ENCODE measurements at places on chromosomes 2 and 18. TPM values are rescaled to one million over a fixed set of nuclear protein-coding genes. Genes with fewer than 3 reads are reported as not detected.

The CPLX4 gene
- total RNA-seq = not detected

The RTP5 gene
- not detected for total RNA-seq

DNA sequence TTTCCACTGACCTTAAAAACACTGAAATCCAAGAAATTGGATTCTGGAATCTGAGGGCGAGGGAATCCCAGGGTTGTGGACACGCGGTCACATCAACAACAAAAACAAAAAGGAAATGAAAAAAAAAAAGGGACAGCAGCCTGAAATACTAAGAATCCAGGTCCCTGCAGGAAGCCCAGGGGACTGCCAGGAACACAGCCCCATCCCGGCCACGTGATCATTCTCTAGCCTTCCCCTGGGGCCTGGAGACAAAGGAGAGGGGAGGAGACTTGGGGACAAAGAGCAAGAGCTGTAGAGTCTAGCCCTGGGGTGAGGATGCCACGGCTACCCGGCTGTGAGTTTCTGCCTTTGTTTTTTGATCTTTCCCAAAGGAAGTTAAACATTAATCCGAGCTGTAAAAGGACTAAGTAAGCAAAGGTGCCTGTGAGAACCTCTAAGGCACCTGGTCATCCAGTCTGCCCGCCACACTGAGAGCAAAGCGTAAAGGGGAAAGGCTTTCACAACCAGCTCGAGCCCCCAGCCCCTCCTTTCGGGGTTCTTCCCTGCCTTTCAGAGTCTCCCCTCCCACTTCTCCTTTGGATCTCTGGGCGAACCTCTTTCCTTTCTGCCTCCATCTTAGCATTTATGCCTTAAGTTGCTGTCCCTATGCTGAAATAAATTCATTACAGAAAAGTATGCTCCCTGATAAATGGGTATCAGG is 57.9 kb upstream of the MSH2 start:
- peak; percentile 67 for DNase-seq

- no peak for DNase-seq
Measured at GRCh38 chr2:65231892-65232477, 4.4 kb downstream of the ACTR2 start.

- peak; percentile 64 for DNase-seq
Measured at GRCh38 chr18:46917803-46918600, 600 bp downstream of the KATNAL2 start.

DNA sequence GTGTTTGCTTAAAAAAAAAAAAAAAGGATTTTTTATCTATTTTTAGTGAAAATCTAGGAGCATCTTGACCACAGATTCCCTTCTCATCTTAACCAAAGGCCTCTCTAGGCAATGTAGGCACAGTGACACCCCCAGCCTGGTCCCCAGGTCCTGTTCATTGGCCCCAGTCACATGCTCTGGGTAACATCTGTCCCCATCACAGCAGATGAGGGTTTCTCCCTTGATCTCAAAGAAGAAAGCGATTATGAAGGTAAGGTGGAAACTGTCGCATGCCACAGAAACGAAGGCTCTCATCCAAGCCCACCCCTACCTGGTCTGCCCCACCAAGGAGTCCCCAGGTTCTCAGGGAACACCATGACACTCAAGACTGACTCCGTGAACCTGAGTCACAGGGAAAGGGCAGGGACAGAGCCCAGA is 4.7 kb downstream of the HS6ST1 start:
- no peak for DNase-seq
